ENCODE measurements at places on chromosomes 11 and 22.

DNA sequence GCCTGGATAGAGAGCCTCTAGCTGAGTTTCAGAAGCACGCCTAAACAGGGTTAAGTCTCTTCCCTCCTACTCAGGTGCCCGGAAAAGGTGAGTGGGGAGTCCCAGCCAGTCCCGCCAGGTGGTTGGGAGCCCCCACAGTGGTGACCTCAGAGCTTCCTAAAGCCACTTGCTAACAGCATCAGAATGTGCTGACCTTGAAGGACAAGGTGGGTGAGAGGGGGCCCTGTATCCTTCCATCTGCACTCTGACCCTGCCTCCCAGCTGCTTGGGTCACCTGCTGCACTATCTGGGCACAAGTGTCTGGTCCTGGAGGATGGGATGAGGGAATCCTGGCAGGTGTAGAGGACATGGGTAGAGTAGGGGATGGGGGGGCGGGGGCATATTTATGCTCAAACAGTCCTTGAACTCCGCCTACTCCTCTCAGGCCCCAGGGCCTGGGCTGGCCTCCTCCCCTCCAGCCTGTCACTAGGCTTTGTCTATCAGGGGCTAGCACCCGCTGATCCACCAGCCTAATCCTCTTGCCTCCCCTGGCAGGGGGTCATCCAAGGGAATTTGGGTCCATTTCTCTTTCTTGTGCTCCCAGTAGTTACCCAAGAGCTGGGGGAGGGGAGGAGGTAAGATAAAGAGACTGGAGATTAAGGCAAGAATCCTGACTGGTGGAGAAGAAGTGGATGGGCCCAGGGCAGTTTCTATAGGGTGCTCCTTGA is 3.4 kb downstream of the USP2 start:
- no peak for DNase-seq

GRCh38 chr11:19243143-19243542 is 2.4 kb upstream of the E2F8 start:
- DNase-seq = no peak

GRCh38 chr22:50481440-50482106 is at the start of gene ADM2:
Gene ADM2 (plus strand): TSS chr22:50481543. CDS start chr22:50481848, 305 bp downstream.
- DNase-seq = no peak

DNA sequence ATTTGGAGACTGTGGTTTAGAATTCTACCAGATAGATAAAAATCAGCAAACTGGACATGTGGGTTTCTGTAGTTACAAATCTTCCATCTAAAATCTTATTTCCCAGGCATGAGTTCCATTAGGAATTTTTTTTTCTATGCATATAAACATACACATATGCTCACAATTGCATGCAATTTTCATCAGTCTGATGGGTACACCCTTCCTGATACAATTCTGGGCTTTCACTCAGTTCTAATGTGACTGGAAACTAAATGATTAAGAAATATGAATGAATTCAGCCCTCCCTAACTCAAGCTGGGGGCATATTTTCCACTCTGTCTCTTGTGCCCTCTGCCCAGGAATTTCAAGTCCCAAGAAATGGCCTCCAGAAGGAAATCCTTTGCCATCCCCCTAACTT is 187.1 kb downstream of the SNX19 start:
- DNase-seq = no peak

Data from T-cell (primary cell).